ENCODE measurements at places on chromosomes 5 and 9.

- DNase-seq = no peak
Observed at GRCh38 chr5:172768573-172769341, 2.2 kb downstream of the DUSP1 start.

GRCh38 chr5:10583663-10584572 is 20.0 kb downstream of the ANKRD33B start:
- peak; percentile 51 for DNase-seq

DNA sequence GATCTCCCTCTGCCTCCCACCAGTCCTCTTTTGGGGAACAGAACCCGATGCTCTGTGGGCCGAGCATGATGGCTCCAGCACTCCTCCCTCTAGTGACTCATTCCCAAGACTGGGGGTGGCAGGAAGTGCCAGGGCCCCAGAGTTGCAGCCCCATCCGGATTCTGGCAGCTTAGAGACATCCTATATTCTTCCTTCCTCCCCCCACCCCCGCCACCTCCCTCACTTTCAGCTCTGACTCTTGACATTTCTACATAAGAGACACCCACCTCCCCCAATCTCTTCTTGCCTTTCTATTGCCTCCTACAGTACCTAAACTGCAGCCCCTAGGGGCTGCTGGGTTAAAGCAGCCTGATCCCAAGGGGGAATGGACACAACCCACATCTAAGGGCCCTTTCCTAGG is 47.1 kb upstream of the MATR3 start:
- peak; percentile 76 for DNase-seq

DNA sequence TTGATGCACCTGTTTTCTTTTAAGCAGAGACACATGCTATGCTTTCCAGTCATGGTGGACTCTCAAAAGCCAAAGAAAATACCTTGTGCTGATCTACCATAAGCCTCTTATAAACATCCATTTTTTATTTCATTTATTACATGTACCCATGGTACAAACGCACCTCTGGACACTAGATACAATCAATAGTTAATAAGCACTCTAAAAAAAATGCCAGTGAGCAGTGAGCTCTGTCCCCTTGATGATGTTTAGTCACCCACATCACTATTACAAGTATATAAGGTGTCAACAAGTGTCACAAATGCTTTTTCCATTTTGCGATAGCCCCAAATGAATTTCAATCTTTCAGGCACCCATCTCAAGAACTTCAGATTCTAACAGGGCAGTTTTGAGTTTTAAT is 5.9 kb downstream of the KLF4 start:
- no peak for DNase-seq

DNA sequence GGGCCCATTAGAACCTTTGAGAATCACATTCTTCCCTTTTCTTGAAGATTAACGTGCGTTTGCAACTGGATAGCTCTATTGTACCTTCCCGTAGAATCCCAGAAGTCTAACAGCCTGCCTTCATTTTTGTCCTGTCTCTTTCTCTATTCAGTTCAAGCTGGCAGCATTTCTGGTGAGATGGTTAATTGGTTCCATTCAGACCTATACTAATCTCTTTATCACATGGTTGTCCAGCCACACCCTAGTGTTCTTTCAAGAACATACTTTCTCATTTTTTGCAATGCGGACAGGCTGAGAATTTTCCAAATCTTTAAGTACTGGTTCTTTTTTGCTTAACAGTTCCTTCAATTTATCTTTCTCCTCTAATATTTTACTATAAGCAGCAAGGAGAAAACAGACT is 26.0 kb downstream of the NUTM2F start:
- DNase-seq = no peak

DNA sequence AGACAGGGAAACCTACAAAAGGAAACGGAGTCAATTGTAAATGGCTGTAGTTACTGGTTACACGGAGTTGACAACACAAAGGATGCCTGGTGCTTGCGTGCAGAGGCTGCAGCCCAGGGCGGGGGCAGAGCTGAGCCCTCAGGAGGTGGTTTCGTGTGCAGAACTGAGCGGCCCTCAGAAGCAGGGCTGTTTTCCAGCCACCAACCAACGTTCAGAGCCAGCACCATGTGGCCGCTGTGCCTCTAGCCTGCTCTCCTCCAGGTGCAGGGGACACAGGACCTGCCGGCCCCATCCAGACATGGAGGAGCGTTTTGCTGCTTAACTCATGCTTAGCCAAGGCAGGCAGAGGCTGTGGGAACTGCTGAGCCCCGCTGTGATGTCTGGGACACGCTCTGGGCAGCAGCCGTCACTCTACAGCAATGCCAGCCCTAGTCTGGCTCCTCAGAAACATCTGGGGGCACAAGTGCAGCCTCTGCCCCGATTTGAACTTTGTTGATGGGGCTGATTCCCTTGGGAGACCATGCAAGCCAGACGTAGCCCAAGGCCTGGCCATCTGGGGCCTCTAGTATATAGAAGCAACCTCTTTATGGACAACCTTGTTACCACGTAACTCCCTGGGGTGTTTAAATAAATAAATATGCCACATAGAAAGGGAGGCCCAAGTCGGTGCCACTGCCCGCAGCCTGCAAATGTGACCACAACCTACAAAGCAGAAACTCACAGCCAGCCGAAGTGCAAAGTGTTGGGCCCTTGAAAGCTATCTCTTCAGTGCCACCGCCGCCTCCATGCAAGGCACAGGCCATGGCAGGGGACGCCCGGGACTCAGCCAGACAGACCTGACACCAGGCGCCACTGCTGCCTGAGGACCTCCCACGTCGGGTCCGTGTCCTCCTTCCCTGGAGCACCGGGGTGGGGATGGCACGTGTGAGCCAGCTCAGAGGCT is 42.1 kb downstream of the NKD2 start:
- DNase-seq = no peak

- DNase-seq = no peak
Observed at GRCh38 chr9:82052081-82052480, 63.5 kb downstream of the SPATA31D1 start.

DNA sequence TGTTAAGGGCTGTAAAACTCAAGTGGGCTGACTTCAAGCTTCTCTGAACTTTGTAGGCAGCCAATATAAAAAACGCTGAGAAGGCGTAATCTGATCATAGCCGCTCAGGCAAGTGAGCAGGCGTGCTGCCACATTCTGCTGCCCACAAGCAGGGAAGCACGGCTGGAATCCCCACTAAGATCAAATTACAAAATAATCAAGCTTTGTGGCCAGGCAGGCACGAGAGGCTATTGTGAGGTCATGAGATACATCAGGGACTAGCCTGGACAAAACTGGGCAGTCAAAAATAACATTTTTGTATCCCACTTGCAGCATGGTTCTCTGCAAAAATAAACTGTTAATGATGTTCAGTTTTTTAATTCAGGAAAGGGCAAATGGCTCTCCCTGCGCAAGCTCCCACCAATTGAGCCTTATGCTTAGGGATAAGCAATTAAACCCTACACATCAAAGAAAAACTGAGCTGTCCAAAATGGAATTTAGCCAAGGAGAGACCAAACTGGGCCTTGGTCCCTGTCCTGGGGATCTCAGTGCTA is 64.0 kb downstream of the POU5F2 start:
- DNase-seq = no peak

GRCh38 chr9:92324889-92325268 is 271 bp downstream of the NOL8 start:
- DNase-seq = no peak

DNA sequence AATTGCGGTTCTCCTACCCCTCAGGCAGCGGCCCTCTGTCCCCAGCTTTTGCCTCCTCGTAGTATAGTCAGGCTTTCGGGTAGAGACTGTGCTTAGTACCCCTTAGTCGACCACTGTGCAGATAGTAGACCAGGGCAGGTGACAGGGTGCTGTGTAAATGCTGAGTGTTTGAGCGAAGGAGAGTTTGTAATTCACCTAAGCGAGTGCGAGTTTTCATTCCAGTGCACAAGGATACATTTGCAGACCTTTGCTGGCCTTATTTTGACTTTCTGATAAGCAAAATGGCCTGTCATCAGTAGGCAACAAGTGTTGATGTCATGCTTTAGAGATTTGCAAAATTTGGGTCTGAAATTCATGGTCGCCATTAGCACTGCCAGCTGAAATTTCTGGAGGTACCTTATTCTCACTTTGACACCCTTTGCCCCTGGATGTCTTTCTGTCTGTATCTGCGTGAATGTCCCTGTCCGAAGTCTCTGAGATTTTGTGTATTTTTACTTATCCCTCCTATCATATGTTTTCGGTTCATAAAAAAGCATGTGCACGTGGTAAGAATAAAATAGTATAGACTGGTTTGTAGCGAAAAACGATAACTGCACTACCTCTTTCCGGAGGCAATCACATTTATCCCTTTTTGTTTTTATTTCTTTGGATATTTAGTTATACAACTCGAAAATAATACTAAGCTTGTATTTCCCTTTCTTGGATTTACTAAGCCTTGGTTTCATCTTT is 1.9 kb downstream of the LMNB1 start:
- DNase-seq = no peak

GRCh38 chr9:5870691-5871090 is 20.0 kb upstream of the MLANA start:
- DNase-seq = no peak

DNA sequence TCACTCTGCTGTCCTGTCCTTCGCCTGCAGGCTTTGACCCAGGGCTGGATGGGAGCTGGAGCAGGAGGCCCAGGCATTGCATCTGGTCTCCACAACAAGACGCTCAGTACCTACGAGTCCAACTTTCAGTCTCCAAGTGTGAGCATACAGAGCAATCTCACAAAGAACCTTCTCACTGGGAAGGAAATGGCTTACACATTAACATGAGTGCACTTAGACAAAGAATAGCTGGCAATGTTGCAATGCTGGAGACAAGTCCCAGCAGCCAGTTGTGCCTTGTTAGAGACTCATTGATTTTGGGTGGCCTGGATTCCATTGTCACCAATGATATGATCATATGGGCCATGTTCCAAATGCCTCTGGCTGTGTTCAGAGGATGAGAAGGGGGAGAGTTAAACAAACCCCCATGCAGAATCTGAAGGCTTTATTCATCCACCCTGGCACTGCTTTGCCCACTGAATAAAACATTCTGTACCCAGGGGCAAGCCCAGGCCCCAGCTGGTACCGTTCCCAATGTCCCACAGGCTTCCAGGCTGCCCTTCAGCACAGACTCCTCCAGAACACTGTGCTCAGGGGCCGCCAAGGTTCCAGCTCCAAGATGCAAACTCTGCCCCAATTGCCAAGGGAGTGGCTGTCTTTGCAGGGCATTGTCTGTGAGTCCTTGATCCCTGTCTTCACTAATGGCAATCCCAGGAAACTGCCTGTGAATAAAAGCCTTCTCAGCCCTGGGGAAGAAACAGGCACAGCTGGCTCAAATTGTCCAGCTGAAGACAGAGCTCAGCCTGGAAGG is 185.5 kb downstream of the HSD17B3 start:
- DNase-seq = no peak

- DNase-seq = no peak
Observed at GRCh38 chr9:4640027-4640426, 22.1 kb upstream of the PLPP6 start.

DNA sequence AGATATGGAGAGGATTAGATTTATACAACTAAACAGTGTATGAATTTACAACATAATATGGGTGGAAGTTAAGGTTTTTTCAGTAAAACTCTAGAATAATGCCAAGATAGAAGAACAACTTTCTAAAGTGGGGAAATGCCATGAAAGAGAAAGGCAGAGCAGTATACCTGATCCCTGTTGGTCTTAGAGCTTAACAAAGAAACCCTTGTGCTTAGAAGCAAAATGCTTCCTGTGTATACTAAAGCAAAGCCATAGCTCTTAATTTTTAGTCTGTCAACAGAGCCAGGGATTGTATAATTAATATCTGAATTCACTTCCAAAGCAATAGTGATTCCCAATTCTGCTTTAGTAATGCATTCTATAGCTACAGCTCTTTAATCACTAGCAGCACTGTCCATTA is 14.4 kb downstream of the C9orf85 start:
- DNase-seq = no peak

GRCh38 chr5:115246361-115246991 is 16.2 kb downstream of the PGGT1B start:
- peak; percentile 33 for DNase-seq

- no peak for DNase-seq
Observed at GRCh38 chr5:38426986-38427950, 129.2 kb downstream of the LIFR start.

- DNase-seq = no peak
Observed at GRCh38 chr5:66694036-66694435, 97.8 kb downstream of the MAST4 start.

- DNase-seq = peak; percentile 52
Observed at GRCh38 chr5:132103969-132104391, 30.4 kb downstream of the CSF2 start.

DNA sequence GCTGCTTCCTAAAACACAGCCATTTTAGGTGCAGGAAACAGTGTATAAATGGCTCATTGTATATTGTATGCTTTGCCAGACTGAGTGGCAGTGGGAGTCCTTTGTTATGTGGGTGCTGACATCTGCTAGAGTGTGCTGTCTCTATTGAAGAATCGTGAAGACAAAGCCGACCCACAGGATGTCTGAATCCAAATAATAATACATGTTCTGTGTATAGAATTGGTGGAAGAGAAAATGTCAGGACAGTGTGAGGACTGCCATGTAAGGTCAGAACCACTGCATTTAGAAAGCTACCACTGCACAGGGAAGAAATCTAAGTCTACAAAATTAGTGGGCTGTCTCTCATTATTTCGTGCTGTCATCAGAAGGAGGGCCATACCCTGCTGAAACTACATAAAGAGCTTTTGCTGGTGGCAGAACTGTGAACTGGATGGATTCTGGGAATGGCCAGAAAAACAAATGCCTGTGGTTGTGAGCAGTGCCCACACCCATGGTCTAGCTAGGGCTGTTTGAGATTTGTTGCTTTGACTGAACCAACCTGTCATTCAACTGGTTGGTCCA is 2.5 kb downstream of the IL7R start:
- peak; percentile 56 for DNase-seq

- peak; percentile 3 for DNase-seq
Observed at GRCh38 chr9:127347831-127348776, 48.9 kb upstream of the SLC2A8 start.

GRCh38 chr9:86324308-86324707 is 29.9 kb downstream of the TUT7 start:
- no peak for DNase-seq

DNA sequence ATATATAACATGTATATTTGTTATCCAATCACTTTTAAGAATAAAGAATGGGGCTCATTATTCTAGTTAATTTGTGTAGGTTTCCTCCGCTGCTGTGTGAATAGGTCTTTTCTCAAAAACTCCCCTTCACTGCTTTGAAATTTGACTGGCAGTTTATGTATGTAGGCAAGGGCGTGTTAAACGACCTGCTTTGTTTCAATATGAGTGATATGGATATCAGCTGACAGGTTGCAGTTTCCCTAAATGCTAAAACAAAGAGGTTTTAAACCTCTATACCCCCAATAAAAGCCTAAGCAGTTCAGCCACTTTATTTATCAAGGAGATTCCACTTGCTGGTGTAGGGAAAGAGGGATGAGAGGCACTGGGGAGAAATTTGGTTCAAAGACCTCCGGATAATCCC is 159.6 kb downstream of the TMEM167A start:
- DNase-seq = peak; percentile 5

DNA sequence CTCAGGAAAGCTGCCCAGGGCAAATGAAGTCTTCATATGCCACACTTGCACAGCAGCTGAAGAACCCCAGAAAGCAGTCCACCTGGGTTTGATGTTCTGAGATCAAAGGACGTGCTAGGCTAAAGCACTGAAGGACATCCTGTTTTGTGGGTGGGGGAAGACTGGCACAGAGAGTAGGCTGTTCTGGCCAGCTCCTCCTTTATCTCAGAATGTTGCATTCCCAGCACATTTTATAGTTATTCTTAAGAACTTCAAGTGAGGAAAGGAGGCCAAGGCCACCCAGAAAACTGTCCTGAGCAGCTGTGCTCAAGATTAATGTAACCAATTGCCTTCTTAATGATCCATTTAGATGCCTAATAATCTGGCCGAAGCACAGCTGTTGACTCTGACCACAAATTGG is 10.9 kb downstream of the SHOC1 start:
- no peak for DNase-seq

Data from activated CD4-positive, alpha-beta T cell treated with anti-CD3 and anti-CD28 coated beads, Interleukin-2, amount 50 U/mL, for 16 hours (primary cell).